ENCODE measurements at places on chromosomes 7 and 10.
A peak's percentile ranks its signal among the peaks of the same experiment; 100 is the strongest.

GRCh38 chr10:7188456-7189050 lies 222.3 kb downstream of the SFMBT2 start:
- no peak for DNase-seq

- no peak for DNase-seq
Measured at GRCh38 chr7:143514995-143515735, 37.5 kb downstream of the TAS2R41 start.

GRCh38 chr7:155401231-155401630 lies 56.7 kb upstream of the EN2 start:
- DNase-seq = no peak

DNA sequence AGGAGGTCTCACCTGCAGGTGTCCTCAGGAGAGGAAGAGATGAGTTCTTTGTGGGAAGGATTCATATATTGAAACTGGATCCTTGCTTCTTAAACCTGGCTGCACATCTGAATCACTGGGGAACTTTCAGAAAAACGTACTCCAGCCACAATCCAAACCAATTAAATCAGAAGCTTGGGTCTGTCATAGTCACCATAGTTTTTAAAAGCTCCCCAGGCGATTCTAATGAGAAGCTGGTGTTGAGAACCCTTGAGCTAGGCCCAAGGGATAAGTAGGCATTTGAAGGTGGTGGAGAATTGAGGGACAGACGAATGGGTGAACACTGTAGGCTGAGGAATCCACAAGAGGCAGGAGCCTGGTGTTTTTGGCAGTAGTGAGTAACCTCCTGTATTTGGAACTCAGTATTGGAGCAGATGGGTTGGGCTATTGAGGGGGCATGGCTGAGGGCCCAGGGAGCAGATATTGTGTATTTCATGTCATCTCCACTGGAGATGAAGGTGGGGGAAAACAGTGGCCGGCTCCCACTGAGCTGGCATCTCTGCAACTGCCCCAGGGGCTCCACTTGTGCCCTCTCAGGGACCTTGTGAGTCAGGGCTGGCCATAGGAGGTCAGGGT lies 14.5 kb downstream of the ADCYAP1R1 start:
- peak; percentile 11 for DNase-seq

DNA sequence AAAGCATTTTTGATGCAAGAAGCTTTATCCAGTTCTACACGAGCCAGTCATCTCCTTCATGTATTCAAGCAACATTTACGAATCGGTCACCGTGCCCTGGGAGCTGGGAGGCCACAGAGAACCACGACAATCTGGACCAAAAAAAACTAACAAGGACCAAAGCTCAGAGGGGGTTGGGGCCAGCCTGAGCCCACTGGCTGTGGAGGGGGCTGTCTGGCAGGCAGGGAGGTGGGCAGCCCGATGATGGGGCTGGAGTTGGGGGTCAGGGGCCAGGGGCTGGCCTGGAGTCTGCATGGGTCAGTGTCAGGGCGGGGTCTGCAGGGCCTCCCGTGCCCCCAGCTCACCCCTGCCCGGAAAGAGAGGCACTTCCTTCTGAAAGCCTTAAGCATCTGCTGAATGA lies 12.5 kb upstream of the GRIFIN start:
- no peak for DNase-seq

Data from NCI-H1092 treated with DMSO at 0.1 percent for 48 hours (cell line).